ENCODE measurements at places on chromosomes 3 and 15.

- DNase-seq, result no peak
Observed at GRCh38 chr3:17982211-17982880, 239.9 kb upstream of the TBC1D5 start.

GRCh38 chr3:193871220-193871485 is 264.8 kb upstream of the HES1 start:
- no peak for DNase-seq

DNA sequence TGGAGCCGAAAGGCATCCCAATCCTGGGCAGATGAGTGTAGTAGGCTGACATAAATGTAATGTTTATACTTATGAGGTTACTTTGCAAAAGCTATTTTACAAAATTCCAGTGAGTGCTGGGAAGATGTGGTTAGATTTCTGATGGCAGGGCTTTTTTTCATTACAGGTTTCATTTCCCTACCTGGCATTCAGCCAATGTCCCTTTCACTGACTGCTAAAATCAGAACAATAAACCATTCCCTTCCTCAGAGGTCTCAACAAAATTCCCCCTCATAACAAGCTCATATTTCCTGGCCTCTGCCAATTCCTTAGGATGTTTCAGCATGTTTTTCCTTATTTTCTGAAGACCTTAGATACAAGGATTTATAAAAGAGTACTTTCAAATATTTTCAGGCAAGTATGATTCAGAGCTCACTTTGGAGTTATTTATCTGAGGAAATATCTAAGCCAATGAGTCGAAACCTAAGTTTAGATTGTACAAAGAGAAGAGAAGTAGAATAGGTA is 40.9 kb upstream of the CCDC80 start:
- DNase-seq, result no peak

DNA sequence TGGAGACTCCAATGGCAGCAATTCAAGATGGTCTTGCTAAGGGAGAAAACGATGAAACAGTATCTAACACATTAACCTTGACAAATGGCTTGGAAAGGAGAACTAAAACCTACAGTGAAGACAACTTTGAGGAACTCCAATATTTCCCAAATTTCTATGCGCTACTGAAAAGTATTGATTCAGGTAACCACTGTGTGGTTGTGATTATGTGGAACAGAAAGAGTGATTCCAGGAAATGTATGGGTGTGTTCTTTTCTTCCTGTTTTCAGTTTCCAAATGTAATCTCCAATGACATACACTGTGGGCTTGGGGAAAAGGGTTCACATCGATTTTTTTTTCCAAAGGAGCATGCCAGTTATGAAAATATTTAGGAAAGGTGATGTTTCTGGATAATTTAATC is 10.9 kb downstream of the SCG3 start:
- DNase-seq, result no peak

GRCh38 chr15:23787346-23788105 is 100.4 kb upstream of the NDN start:
- no peak for DNase-seq

DNA sequence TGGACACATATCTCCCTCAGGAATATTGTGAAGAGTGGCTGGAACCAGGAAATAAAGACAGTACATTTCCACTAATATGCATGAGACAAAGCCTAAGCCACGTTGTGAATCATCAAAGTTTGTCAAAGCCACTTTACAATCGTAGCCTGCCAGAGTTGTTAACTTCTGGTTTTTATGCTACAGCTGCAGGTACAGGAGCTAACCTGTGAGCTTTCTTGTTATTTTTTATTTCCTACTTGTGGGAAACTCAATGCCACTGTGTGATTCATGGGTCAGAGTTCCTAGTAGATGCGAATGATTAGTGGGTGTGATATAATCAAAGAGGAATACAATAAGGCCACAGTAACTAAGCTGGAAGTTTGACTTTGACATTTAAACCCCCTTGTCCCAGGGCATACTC is 44.4 kb upstream of the TEX9 start:
- no peak for DNase-seq

DNA sequence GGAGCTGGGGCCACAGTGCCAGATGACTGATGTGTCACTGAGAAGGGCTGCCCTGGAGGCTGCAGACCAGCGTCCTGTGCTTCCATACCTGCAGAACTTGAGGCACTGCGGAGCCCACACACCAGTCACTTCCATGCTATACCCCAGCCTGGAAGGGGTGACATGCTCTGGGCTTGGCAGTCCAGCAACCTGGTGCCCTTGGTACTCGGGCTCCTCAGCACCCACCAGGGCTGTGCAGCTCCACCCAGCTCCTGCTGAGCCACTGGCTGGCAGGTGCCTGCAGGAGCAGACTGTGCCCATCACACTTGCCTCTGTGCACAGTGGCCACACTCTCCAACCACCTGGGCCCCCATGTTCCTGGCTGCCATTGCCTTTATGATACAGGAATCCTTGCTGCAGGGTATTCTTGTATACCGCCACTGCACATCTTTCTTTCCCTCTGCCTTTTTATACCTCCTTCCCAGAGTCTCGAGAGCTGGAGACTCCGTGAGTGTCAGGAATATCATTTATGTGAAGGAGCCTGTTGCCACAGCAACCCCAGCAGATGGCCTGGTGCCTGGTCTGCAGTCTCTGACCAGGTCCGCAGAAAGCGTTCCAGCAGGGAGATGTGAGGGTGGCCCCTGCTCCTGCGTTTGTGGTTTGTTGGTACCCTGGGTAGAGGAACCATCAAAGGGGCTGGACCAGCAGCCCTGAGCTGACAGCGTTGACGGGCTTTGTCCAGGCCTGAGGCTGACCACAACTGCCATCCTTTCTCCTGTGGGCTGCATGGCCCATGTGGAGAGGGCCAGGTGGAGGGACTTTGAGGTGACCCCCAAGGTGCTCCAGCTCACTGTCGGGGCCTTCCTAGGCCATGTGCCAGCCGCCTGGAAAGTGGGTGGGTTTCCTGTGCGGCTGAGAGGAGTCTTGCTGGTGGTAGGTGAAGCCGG is 93.4 kb upstream of the PLXNA1 start:
- no peak for DNase-seq

DNA sequence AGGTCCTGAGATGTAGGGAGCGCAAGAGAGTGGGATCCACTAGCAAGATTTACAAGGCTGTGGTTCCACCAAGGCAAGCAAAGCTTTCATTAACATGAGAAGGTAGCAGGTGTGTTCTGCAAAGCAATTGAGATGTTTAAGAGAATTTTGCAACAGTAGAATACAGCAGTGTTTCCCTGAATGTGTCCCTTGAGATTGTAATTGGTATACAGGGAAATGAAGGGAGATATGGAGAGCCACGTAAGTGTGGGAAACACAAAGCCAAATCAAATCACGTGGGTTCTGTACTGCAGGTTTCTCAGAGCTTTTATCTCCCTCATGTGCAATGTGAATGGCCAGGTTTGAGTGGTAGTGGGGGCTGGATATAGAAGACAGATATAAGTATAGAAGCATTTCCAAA is 67.3 kb downstream of the ATG7 start:
- DNase-seq, result no peak

DNA sequence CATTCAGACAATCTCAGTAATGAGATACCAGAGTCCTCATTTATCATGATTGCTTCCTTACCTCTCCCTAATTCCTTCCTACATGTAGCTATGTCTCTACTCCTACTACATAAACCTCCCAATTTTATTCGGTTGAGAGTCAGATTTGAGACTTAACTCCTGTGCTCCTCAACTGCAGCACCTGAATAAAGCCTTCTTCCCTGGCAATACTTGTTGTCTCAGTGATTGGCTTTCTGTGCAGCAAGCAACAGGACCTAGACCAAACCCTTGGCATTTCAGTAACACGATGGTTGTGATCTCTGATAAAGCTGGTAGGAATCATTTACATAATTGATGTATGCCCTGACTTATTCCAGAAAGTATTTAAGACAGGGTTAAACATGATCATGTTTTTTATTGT is 106.7 kb upstream of the NANOGP8 start:
- no peak for DNase-seq

GRCh38 chr15:60605879-60606307 is 127.0 kb upstream of the ICE2 start:
- no peak for DNase-seq

- no peak for DNase-seq
Observed at GRCh38 chr3:40720863-40721262, 196.1 kb downstream of the ZNF621 start.

GRCh38 chr3:184532940-184533732 is 28.4 kb upstream of the EPHB3 start:
- no peak for DNase-seq

GRCh38 chr3:60225848-60226247 is 1025.4 kb downstream of the FHIT start:
- DNase-seq, result no peak

DNA sequence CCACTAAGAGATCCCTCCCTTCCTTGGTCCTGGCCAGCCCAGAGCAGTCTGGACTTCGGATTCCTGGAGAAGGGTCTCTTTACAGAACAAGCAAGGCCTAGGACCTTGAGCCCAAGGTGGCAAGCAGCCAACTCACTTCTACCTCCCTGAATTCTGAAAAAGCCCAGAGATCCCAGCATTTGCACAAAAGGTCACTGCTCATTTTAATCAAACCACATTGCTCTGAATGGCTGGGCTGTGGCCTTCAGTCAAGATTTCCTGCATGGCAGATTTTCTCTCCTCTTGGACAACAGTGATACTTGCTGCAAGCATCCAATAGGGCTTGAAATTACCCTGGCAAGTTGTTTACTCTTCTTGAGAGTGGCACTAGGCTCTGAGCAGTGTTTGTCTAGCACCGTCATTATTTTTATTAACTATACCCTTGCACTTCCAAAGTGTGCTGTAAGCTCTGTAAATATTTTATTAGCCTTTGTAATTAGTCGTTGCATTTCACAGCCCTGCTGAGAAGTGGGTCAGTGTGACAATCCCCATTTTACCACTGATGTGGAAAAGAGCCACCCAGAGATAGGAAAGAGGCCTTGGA is 274.7 kb upstream of the CTNNB1 start:
- no peak for DNase-seq

- no peak for DNase-seq
Observed at GRCh38 chr3:187274977-187275338, 16.6 kb downstream of the MASP1 start.

- DNase-seq, result no peak
Observed at GRCh38 chr3:124631727-124632126, 98.5 kb upstream of the UMPS start.

DNA sequence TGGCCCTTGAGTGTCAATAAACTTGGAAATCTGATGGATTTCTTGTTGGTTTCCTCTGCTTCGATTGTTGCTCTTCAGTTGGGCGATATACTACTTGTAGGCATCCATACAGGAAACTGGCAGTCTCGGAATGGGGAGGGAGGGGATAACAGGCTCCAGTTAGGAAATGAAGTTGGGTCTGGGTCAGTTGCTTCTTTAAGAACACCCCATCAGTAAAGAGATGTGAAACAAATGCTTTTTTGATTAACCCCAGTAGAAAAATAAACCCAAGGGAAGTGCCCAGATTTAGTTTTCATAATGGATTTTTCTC is 681 bp downstream of the CHMP2B start:
- DNase-seq, result no peak

- DNase-seq, result no peak
Observed at GRCh38 chr3:41198046-41198445, 1.3 kb upstream of the CTNNB1 start.

GRCh38 chr15:45021348-45021747 is 1.6 kb upstream of the SORD start:
- no peak for DNase-seq

- no peak for DNase-seq
Observed at GRCh38 chr3:105430455-105430854, 63.7 kb downstream of the ALCAM start.

GRCh38 chr3:31268868-31269267 is 263.9 kb upstream of the STT3B start:
- DNase-seq, result no peak

- DNase-seq, result no peak
Observed at GRCh38 chr3:52292247-52293065, 4.8 kb downstream of the GLYCTK start.

DNA sequence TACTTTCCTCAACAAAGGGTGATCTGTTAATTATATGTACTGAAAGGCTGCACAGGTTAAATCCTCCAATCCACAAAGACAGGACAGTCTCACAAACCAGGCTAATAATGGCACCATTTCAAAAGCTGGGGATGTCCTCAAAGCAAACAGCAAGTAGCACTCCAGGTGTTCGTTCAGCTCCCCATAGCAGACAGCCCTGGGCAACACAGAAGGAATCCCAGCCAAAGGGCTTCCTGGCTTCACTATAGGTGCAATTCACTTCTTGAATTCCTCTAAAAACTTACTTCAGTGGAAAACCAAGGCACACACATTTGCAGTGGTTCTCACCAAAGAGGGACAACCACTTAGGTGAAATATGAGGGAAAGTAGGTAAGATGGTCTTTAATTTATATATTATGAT is 166.7 kb downstream of the CTNNB1 start:
- DNase-seq, result no peak

- no peak for DNase-seq
Observed at GRCh38 chr3:195147649-195148080, 123.3 kb downstream of the XXYLT1 start.

DNA sequence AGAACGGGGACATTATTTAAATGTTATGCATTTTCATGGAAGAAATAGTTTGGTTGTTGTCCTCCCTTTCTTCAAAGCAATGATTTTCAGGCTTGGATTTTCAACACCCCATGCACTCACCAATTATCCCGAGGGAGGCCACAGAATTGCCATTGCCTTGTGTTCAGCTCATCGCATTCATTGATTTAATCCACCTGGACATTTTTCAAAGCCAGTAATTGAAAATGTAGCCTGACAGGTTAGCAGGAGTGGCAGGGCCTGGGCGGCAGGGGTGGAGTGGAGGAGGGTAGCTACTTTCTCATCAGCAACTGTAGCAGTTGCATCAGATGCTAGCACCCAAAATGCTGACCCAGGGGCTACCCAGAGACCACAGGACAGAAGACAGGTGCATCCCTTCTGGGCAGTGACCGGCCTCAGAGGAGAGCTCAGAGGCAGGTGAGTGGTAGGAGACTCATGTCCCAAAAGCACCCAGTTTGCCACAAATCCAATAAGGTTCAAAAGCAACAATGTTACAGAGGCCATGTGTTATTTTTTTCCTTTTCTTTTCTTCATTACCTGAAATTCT is 242.4 kb downstream of the CD47 start:
- DNase-seq, result no peak

DNA sequence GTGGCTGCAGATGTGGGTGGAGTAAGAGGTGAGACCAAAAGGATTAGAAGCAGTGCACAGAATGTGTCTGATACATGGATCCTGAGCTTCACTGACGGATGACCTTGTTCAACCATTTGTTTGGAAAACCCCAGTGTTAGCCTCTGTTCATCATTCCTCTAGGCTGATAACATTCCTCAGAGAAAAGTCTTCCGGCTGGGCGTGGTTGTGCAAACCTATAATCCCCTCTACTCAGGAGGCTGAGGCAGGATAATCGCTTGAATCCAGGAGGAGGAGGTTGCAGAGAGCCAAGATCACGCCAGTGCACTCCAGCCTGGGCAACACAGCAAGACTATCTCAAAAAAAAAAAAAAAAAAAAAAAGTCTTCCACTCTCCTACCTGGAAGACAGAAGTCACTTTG is 23.1 kb upstream of the CHD2 start:
- no peak for DNase-seq

DNA sequence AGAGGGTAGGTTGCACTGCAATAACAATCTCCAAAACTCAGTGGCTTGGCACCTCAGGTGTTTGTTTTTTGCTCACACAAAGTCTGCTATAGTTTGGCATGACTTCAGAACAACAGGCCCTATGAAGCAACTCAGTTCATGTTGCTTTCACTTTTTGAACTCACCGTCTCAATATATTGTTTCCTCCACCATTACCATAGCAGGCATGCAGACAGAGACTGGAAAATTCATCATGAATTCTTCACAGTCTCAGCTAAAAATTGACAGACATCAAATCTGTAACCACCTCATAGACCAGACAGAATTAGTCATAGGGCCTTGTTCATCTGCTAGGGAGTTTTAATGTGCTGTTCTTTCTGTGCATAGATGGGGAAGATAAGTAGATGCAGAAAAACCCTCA is 161.4 kb upstream of the POU1F1 start:
- DNase-seq, result no peak

Data from LoVo (cell line).